Activated CD4-positive, alpha-beta T cell treated with anti-CD3 and anti-CD28 coated beads, Interleukin-2, amount 50 U/mL, for 48 hours (primary cell): ENCODE measurements at places on chromosomes 6 and 20.
A peak's percentile ranks its signal among the peaks of the same experiment; 100 is the strongest.

GRCh38 chr6:34149831-34150400 lies 4.0 kb upstream of the GRM4 start:
- no peak for DNase-seq

GRCh38 chr20:64156136-64156885 lies 7.9 kb upstream of the MYT1 start:
- DNase-seq, result no peak

DNA sequence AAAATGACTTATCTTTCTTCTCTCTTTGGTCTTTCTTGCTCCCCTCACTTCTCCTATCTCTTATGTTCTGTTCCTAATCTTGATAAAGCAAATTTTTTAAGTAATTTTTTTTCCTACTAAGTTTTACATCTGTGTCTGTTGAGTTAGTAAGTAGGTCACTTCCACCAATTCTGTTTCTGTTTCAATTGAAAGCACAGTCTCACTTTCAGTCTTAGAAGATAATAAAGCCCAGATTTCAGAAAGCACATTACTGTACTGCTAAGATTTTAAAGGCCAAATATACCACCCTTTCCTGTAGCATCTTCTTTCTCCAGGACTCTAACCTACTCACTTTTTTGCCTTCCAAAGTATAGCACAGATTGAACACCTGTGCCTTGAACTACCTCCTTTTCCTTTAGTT lies 866.1 kb upstream of the ADGRB3 start:
- no peak for DNase-seq

DNA sequence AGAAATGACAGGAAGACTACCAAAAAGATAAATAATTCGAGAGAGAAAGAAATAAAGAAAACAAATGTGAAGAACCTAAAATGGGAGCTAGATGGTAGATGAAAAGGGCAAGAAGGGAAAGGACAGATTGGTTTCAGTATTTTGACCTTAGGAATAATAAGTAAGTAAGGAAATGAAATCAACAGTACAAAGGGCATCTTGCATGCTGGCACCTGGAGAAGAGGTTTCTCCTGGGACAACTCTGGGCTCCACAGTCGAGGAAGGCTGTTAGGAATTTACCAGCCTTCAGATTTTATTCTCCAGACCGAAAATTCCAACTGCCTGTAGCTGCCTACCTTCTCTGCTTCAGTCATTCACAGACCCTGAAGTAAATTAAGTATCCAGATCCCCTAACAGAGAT lies 80.5 kb downstream of the SMLR1 start:
- no peak for DNase-seq

GRCh38 chr6:140960566-140960965 lies 1172.2 kb upstream of the GJE1 start:
- DNase-seq, result no peak

DNA sequence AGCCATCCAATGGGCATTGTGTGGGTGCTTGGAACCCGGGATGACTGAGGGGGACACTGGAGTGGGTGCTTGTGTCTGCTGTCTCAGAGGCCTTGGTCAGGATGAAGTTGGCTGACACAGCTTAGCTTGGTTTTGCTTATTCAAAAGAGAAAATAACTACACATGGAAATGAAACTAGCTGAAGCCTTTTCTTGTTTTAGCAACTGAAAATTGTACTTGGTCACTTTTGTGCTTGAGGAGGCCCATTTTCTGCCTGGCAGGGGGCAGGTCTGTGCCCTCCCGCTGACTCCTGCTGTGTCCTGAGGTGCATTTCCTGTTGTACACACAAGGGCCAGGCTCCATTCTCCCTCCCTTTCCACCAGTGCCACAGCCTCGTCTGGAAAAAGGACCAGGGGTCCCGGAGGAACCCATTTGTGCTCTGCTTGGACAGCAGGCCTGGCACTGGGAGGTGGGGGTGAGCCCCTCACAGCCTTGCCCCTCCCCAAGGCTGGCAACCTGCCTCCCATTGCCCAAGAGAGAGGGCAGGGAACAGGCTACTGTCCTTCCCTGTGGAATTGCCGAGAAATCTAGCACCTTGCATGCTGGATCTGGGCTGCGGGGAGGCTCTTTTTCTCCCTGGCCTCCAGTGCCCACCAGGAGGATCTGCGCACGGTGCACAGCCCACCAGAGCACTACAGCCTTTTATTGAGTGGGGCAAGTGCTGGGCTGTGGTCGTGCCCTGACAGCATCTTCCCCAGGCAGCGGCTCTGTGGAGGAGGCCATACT lies 49.4 kb downstream of the PYGB start:
- no peak for DNase-seq

DNA sequence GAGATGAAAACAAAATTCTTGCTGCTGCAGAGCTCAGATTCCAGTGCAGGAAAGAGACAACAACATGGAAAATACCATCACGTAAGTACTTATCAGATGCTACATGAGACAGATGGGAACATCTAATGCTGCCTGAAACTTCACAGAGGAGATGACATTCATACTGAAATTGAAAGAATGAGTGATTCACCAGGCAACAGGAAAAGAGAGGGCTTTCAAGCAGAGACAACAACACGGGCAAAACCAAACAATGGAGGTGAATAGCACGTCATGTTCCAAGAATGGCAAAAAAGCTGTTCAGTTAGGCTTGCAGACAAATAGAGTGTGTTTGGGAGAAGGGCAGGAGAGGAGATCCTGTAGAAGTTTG lies 39.3 kb downstream of the GTF2H5 start:
- peak; percentile 31 for DNase-seq

DNA sequence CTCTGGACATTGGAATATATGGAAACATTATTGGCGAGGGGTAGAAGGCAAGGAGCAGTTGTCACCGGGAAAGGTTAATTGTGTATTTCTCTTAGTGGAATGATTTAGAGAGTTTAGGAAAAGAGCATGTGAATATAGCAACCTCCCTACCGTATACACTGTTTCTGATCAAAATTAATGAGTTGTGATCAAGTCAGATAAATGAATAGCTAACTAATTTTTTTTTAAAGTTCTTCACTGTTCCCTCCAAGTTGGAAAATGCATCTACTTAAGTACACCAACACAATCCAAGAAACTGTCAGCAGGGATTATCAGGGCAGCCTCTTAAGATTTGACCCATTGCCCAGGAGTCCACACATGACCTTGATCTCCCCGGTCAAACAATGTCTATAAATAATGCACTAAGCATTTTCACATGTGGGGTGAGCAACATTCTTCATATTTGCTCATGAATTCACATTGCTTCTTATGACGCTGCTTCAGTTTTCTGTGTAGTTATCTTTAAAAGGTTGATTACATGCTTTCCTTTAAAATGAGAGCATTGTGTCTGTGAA lies 680.8 kb upstream of the NRSN1 start:
- DNase-seq, result no peak

DNA sequence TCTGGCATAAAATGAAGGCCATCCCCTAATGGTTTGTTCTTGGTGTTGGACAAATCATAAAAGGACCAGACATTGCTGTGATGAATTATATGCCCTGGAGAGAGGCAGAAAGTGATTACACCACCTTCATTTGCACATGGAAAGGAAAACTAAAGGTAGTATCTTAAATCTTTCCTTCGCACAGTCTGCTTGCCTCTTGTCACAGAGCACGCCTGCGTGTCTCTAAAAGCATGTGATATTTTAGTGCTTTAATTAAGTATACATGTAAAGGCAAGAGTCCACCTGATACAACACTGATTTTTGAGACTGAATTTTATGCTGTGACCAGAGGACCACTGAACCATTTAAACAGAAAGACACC lies 28.8 kb upstream of the PLAGL1 start:
- DNase-seq, result no peak

- no peak for DNase-seq
Measured at GRCh38 chr6:40798069-40798770, 211.1 kb upstream of the LRFN2 start.

GRCh38 chr6:15063253-15063853 lies 182.5 kb upstream of the JARID2 start:
- no peak for DNase-seq

DNA sequence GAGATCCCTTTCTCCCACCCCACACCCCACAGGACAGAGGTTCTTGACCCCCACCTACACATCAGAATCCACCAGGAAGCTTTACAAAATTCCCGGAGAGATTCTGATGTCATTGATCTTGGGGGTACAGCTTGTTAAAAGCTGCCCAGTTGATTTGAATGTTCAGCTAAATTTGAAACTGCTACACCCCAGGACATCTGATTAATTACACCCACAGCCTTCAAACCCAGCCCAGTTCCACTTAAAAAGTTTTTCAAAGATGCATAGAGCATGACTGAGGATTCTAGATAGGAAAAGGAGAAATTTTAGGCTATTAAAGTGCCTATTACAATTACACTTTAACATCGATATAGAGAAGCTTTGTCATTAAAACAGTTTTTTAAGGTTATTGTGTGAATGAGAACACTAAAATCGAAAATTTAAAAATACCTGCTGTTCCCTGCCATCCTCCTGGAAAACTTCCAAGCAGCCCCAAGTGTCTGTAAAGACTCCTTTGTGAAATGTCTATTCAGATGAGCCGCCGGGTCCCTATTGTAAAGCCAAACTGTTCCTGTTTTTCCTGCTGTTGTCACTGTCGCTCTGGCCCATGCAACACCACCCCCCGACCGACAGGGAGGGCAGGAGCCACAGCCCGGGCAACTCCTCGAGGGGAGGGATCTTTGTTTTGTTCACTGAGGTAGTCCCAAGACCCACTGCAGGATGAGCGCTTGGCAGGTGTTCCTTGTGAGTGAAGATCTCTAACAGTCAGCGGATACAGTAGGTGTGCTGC lies 132.5 kb upstream of the PHACTR3 start:
- DNase-seq, result no peak

- DNase-seq, result no peak
Measured at GRCh38 chr6:33886673-33887144, 82.9 kb upstream of the MLN start.

- DNase-seq, result no peak
Measured at GRCh38 chr6:100202417-100203194, 208.6 kb upstream of the MCHR2 start.

GRCh38 chr6:155382338-155382685 lies 68.0 kb upstream of the TFB1M start:
- no peak for DNase-seq

DNA sequence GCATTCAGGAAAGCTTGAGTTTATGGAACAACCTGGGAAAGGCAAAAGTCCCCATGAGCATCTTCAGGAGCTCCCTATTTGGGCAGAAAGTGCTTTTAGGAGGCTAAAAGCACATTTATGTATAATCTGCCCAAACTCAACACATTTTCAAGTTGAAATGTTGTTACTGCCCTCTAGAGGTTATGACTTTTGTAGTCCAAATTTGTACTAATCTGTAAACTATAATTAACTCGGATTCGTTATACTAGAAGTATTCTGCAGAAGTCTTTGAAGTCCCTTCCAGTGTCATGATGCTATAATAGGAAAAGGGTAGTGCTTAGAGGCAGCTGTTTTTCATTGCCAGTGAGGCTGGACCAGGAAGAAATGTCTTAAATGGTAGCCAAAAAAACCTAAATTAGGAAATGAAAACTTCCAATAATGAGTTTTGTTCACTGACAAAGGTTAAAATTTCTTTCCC lies 44.8 kb upstream of the EMILIN3 start:
- DNase-seq, result no peak

GRCh38 chr20:25470045-25470444 lies 62.6 kb downstream of the GINS1 start:
- DNase-seq, result peak; percentile 39

DNA sequence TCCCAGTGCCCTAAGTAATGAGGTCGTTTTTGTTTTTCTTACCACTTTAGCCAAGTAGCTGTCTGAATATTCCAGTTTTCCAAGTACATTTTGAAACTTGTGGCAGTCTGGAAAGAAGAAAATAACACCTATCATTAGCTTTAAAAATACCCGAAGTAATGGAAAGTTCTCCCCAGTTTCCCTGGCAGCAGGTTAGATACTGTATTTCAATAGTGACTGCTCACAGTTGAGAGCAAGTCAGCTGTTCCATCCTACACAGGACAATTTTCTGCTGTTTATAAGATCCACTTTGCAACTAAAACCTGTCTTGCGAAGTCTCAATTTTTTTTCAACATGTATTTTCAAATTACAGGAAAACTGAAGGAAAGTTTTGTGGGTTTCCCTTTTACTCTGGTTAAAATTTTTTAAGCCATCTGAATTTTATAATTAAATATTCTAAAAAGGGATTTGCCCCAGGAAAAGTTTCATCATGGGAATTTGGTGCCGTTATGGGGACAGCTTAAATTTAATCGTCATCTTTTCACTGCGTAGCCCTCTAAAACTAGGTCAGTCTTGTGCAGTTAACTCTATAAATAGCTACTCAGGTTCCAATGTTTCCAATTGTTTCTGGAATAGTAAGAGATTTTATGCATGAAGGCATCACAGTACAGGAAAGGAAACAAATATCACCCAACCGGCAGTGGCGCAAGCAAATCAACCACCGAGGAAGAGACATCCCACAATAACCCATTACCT lies 96.9 kb downstream of the MBOAT1 start:
- no peak for DNase-seq

DNA sequence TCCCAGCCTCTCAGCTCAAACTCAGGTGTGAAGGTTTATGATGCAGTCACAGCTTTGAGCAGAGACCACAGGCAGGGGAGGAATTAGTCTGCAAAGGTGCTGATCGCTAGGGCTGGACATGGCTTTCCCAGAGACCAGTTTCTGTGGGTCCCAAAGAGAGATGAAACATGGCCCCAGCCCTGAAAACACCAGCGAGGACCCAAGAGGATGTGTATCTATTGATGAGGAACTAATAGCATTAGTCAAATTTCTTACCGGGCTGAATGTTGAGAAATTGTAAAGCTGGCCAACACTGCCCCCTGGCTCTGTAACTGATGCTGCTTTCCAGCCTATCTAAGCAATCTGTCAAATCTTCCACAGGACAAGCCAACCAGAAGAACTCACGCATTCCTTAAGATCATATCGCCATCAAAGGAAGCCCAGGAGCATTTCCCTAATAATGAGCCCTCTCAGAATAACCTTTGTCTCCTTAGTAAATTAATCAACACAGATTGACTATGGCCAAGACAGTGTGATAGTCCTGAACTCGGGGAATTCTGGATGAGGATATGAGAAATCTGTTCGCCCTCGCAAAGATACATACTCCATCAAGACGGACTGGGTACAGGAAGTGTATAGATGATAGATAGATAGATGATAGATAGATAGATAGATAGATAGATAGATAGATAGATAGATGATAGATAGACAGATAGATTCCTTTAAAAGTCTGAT lies 7.8 kb upstream of the ACSS1 start:
- peak; percentile 62 for DNase-seq

DNA sequence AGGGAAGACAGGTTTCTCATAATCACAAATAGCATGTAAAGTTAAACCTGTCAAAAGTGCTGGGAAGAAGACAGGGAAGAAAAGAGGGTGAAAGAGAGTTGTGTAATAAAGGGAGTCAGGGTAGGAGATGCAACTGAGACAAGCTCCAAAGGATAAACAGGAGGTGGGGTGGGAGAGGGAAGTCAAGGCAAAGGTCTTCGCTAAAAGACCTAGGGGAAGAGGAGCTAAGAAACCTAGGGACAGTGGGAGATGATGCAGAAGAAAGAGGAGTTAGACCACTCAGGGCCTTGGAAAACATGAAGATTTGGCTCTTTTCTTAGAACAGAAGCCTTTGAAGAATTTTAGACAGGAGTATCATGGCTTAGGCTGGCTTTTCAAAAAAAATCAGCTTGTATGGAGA lies 7.0 kb downstream of the PRR3 start:
- no peak for DNase-seq
